ENCODE measurements at places on chromosomes 4 and X. TPM values are rescaled to one million over a fixed set of nuclear protein-coding genes. Genes with fewer than 3 reads are reported as not detected.

DNA sequence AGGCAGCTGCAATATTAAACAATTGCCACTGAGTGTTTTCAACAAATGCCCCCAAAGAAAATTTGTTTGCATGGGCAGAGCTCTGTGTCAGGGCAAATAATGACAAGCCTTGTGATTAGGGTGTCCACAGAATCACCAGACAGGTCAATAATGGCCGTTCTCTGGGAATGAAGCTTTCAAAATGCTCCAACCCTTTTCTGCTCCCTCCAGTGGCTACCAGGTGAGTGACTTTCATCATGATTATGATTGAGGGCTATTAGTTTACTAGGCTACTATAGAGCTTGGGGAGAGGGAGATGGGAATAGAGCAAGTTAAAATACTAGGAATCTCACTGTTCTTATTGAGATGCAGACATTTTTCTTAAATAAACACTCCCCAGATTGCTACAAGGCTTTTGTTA, 23.5 kb downstream of the IRS4 start:
- no peaks in the 10 kb centered on the region for H3K36me3 ChIP-seq
- no peak overlapping the region for H3K27ac ChIP-seq
- H3K4me1 ChIP-seq = no peaks in the 10 kb centered on the region
- DNase-seq = no peak

DNA sequence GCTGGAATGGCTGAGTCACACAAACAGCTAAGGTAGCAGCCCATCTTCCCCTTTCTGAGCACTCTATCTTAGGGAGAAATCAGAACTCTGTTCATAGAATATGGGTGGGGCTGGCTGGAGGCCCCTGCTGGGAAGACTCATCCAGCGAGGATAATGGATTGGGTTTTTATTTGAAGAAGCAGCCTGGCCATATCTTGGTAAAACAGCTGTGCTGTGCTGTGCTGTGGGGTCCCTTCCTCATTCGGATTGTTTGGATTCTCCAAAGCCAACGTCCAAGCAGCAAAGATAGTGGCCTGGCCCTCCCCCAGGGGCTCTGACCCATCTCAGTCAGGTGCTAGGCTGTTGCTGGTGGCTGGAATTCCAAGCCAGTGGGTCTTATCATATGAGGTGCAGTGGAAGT, 63.8 kb downstream of the ZNF718 start:
- H3K27me3 ChIP-seq = no peaks in the 10 kb centered on the region
- no peak overlapping the region for H3K27ac ChIP-seq
- H3K4me1 ChIP-seq = no peaks in the 10 kb centered on the region
- H3K36me3 ChIP-seq = no peaks in the 10 kb centered on the region
- no peak for DNase-seq

- DNase-seq = no peak
- peaks cover 32% of the 10 kb centered on the region for H3K4me1 ChIP-seq
- no peak overlapping the region for H3K27ac ChIP-seq
- no peak overlapping the region for H3K4me3 ChIP-seq
These were observed 51.3 kb downstream of the RTL9 start for GRCh38 chrX:110409925-110410324.

- no peaks in the 10 kb centered on the region for H3K27me3 ChIP-seq
- H3K4me3 ChIP-seq = no peak overlapping the region
- no peak for DNase-seq
- H3K4me1 ChIP-seq = no peaks in the 10 kb centered on the region
- no peak overlapping the region for H3K27ac ChIP-seq
These were observed 521.6 kb downstream of the CCSER1 start for GRCh38 chr4:90648791-90649190.

GRCh38 chrX:43633757-43634156, 22.3 kb upstream of the MAOA start:
- no peak overlapping the region for H3K27ac ChIP-seq
- no peak for DNase-seq
- no peaks in the 10 kb centered on the region for H3K4me1 ChIP-seq
- no peaks in the 10 kb centered on the region for H3K27me3 ChIP-seq
- no peak overlapping the region for H3K4me3 ChIP-seq
- H3K36me3 ChIP-seq = no peaks in the 10 kb centered on the region

DNA sequence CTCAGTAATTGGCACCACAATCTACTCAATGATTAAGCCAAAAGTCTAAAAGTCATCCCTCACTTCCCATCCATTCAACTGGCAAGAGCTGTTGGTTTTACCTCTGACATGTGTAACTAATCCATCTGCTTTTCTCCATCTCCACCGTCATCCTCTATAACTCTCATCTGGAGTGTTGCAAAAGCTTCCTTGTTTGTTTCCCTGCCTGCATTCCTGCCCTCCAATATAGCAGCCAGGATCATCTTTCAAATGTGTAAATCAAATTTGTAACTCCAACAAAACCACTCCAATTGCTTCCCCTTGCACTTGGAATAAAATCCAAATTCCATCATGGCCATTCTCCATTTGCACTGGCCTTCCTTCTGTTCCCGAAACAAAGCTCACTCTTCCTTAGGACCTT, 4.3 kb upstream of the PLAC8 start:
- DNase-seq = no peak
- H3K27me3 ChIP-seq = no peaks in the 10 kb centered on the region
- H3K27ac ChIP-seq = no peak overlapping the region
- H3K36me3 ChIP-seq = no peaks in the 10 kb centered on the region
- H3K4me1 ChIP-seq = peaks cover 19% of the 10 kb centered on the region

DNA sequence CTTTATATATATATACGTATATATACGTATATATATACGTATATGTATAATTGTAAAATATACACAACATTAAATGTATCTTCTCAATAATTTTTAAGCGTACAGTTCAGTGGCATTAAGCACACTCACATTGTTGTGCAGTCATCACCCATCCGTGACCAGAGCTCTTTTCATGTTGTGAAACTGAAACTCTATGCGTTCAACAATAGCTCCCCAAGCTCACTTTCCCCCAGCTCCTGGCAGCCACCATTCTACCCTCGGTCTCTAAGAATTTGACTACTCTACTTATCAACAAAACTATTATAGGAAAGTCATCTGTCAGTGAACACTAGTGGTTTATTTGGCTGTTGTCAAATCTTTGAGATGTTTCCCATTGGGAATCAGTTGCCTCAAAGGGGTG, 621.8 kb upstream of the GALNT7 start:
- no peak overlapping the region for H3K27ac ChIP-seq
- no peaks in the 10 kb centered on the region for H3K4me1 ChIP-seq
- no peaks in the 10 kb centered on the region for H3K36me3 ChIP-seq
- no peak for DNase-seq
- H3K4me3 ChIP-seq = no peak overlapping the region

DNA sequence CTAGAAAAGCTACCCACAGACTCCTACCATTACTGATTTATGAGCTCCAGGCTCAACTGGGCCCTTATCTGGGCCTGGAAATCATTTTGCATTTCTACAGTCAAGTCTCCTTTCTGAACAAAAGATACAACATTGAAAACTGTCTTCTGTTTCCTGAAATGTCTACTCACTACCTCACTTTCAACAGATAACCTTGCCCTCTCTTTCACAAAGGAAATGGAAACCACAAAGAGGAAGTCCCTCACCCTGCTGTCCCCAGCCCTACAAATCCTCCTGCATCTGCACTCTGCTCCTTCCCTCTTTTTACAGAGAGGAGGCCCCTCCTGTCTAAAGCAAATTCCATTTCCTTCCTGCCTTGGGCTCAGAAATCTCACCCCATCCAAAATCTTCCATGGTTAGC, 24.8 kb upstream of the CYBB start:
- no peak for DNase-seq
- no peaks in the 10 kb centered on the region for H3K4me1 ChIP-seq
- no peak overlapping the region for H3K27ac ChIP-seq
- H3K4me3 ChIP-seq = no peak overlapping the region

DNA sequence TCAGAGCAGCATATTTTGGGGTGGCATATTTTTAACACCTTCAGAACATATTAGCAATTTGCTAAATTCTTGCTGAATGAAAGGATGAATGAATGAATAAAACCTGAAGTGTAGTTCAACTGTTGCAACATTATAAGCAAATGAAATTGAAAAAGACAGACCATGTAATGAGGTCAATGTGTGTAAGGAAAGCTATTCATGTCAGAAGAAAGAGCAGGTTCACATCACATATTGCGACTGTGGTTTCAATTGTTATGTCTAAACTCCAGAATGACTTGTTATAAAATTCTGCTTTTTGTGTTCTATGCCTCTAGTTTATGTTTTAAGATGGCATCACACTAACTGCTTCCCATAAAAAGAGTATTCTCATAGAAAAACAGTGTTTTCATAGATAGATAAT, 32.9 kb upstream of the DSPP start:
- H3K27me3 ChIP-seq = no peaks in the 10 kb centered on the region
- H3K36me3 ChIP-seq = no peaks in the 10 kb centered on the region
- no peak overlapping the region for H3K27ac ChIP-seq
- no peaks in the 10 kb centered on the region for H3K4me1 ChIP-seq
- no peak for DNase-seq

DNA sequence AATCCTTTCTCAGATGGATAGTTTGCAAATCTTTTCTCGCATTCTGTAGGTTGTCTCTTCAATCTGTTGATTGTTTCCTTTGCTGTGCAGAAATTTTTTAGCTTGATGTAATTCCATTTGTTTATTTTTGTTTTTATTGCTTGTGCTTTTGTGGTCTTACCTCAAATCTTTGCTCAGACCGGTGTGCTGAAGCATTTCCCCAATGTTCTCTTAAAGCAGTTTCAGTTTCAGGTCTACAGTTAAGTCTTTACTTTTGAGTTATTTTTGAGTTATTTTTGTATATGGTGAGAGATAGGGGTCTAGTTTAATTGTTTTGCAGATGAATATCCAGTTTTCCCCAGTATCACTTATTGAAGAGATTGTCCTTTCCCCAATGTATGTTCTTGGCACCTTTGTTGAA, 18.2 kb upstream of the SLC25A14 start:
- H3K4me3 ChIP-seq = no peak overlapping the region
- H3K36me3 ChIP-seq = no peaks in the 10 kb centered on the region

GRCh38 chrX:16683007-16683664, 29.3 kb downstream of the CTPS2 start:
- no peaks in the 10 kb centered on the region for H3K4me1 ChIP-seq
- no peak overlapping the region for H3K4me3 ChIP-seq
- H3K27me3 ChIP-seq = no peaks in the 10 kb centered on the region
- H3K27ac ChIP-seq = no peak overlapping the region

Gene SHISA3
- total RNA-seq = not detected

Gene ARSJ
- total RNA-seq = 0.55 TPM

Gene HERC6
- 4.9 TPM for total RNA-seq

Gene RXFP1
- total RNA-seq = not detected

Gene BGN
- 0.33 TPM for total RNA-seq
